NCI-H2227 treated with DMSO at 0.1 percent for 48 hours (cell line): ENCODE measurements at places on chromosomes 3 and 15.

DNA sequence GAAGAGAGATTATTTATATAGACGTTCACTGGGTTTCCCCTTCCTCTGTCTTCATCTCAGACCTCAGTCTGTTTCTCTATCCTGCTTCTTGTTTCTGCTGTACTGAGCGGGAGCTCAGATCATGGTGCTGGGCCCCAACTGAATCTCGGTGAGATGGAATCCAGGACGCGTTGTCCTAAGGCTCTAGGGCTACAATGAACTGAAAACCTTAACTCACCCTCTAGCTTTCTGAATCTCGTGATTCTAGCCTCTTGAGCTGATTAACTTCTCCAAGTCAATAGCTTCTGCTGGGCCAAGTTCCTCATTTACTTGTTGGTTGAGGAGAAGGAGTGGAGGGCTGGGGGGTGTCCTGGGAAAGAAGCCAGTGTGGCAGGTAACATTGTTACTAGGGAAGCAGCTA is 32.7 kb upstream of the MAP3K13 start:
- no peak for DNase-seq

GRCh38 chr3:24145981-24146822 is 201.1 kb downstream of the NR1D2 start:
- no peak for DNase-seq

- DNase-seq: no peak
These were observed 775.2 kb upstream of the GOLIM4 start for GRCh38 chr3:168870892-168871291.

DNA sequence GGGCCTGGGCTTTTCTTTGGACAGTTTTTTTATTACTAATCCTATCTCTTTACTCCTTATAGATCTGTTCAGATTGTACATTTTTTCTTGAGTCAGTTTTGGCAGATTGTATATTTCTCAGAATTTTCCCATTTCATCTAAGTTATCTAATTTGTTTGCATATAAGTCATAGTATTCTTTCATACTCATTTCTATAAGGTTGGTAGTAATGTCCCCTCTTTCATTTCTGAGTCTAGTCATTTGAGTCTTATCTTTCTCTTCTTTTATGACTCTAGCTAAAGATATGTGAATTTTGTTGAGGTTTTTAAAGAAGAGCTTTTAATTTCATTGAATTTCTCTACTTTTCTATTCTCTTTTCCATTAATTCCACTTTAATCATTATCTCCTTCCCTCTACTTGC is 27.2 kb downstream of the TRPM1 start:
- DNase-seq: no peak

DNA sequence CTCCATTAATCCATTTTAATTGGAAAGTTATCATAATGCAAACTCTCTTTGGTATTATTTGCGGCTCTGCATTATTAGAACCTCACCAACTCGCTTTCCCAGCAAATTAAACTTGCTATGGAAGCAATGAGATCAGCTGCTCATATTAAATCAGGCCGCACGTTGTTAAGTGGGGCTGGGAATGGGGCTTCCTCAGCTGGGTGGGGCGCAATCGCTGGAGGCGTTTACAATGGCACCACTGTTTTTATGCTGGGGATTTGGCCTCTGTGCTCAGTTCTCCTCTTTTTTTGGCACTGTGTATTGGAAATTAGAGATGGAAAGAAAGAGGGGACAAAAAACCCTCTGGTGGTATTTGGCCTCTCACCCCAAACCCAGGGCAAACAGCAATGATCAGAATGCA is 72.2 kb downstream of the RPLP1 start:
- DNase-seq: no peak
